ENCODE measurements at places on chromosomes 1 and 21.
A peak's percentile ranks its signal among the peaks of the same experiment; 100 is the strongest.

DNA sequence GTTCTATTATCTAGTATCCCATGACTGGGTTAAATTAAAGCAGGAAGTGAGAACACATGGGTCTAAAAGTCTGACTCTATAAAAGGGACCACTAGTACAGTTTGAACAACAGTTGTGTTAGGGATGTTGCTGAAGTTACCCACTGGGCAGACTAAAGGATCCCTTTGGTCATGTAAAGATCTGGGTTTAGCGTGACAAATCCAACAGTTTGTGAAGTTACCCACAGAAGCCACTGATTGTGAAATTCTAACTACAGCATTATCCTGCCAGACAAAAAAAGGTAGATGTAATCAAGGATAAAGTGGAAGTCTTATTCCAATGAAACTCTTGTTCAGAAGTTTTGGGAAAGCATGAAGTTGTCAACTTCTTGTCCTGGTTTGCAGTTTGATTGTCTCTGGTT lies 5.7 kb downstream of the QSOX1 start:
- DNase-seq: no peak

GRCh38 chr1:31437433-31438037 lies 24.5 kb downstream of the SERINC2 start:
- no peak for DNase-seq

DNA sequence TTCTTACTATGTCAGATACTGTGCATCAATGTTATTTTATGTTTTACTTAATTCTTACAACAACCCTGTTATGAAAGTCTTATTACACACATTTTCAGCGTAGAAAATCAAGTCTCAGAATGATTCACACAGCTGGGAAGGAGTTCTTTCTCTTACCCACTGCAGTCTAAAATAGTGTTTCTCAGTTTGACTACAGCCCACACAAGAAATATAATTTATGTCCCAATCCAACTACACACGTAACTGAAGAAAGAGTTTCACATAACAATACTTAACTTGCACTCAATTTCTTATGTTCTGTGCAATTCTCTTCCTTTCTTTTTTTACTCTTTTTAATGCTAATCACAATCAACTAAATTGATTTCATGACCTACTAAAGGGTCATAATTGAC lies 252.8 kb upstream of the ADGRL2 start:
- no peak for DNase-seq

DNA sequence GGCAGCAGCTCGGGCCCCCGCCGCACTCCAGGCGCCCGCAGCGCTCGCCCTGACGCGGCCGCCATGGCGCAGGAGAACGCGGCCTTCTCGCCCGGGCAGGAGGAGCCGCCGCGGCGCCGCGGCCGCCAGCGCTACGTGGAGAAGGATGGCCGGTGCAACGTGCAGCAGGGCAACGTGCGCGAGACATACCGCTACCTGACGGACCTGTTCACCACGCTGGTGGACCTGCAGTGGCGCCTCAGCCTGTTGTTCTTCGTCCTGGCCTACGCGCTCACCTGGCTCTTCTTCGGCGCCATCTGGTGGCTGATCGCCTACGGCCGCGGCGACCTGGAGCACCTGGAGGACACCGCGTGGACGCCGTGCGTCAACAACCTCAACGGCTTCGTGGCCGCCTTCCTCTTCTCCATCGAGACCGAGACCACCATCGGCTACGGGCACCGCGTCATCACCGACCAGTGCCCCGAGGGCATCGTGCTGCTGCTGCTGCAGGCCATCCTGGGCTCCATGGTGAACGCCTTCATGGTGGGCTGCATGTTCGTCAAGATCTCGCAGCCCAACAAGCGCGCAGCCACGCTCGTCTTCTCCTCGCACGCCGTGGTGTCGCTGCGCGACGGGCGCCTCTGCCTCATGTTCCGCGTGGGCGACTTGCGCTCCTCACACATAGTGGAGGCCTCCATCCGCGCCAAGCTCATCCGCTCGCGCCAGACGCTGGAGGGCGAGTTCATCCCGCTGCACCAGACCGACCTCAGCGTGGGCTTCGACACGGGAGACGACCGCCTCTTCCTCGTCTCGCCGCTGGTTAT lies 2.8 kb downstream of the KCNJ9 start:
- peak; percentile 96 for DNase-seq

DNA sequence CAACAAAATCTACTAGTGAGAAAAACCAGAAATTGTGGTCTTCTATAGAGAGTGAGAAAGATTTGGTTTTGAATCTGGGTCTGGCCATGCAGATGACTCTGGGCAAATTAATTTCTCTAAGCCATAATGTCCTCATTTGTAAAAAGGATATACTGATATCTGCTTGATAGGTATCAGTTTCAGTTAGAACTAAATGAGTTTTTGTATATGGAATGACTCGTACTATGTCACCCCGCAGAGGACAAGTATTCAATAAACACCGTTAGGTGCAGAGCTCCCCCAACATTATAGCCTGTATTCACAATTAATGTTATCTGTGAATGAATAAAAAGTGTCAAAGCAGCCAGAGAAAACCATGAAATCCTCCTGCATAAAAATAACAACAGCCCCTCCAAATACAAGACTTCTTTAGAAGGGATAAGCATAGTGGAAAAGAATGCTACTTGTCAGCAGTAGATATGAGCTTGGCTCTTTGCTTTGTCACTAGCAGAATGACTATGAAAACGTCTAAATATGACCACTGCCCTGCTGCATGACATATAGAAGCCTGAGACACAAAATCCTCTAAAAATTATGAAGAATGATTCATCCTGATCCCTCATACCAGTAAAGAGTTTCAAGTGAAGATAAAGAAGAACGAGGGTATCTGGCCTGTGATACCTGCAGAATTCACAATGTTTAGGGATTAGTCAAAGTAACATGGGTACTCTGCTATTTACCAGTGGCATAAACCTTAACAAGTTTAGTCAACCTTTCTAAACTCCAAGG lies 17.8 kb downstream of the SCAF4 start:
- peak; percentile 4 for DNase-seq

- peak; percentile 69 for DNase-seq
Observed at GRCh38 chr1:159869607-159870006, 7.2 kb upstream of the VSIG8 start.
